ENCODE measurements at places on chromosomes 11 and 22.

- DNase-seq, result no peak
Observed at GRCh38 chr11:117582433-117582832, 214.6 kb downstream of the DSCAML1 start.

- DNase-seq, result no peak
Observed at GRCh38 chr11:108708173-108708572, 43.3 kb downstream of the DDX10 start.

- no peak for DNase-seq
Observed at GRCh38 chr11:94175535-94175934, 46.9 kb downstream of the PANX1 start.

DNA sequence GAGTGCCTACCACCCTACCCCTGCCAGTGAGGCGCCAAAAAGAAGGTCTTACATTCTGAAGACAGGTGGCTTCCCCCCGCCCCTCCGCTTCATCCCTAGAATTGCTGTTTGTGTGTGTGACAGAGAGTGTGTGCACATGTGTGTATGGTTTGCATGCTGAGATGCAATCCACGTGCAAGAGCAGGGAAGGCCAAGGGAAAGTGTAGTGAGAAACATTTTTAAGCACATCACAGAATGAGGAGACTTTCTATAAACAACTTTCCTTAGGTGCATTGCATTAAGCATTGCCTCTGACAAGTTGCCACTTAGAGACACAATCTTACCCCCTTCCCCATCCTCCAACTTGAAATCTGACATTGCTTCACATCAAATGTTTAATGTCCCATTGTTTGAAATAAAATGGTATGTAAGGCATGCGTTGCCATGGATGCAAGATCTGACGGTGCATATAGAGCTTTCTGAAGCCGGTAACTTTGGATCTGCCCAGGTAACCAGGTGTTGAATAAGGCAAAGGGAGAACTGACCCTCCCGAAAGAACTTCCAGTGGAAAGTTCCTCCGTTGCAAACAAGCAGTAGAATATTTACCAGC, 21.4 kb downstream of the FJX1 start:
- DNase-seq, result no peak

DNA sequence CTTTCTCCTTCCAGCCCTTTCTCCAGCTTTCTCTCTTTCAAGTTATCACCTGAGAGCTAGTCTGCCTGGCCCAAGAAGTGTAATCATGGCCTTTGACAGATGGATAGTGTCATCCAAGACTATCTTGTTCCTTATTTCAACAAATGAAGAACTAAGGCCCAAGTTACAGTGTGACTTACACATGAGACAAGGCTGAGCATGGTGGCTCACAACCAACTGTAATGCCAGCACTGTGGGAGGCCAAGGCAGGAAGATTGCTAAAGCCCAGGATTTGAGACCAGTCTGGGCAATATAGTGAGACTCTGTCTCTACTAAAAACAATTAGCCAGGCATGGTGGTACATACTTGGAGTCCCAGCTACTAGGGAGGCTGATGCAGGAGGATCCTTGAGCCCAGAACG, 3.7 kb upstream of the RANGAP1 start:
- no peak for DNase-seq

DNA sequence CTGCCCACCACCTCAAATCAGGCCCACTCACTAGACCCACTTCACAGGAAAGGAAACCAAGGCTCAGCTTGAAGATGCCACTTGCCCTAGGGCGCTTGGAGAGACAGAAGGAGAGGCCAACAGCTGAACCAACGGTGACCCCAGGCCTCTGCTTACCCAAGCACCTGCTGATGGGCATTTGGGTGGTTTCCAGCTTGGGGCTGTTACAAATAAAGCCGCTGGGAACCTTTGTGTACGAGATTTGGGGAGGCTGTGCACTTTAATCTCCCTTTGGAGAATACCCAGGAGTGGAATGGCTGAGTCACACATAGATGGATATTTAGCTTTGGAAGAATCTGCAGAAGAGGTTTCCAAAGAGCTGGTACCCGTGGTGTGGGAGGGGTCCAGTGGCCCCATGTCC, 50.9 kb upstream of the LINC01488 start:
- DNase-seq, result no peak

DNA sequence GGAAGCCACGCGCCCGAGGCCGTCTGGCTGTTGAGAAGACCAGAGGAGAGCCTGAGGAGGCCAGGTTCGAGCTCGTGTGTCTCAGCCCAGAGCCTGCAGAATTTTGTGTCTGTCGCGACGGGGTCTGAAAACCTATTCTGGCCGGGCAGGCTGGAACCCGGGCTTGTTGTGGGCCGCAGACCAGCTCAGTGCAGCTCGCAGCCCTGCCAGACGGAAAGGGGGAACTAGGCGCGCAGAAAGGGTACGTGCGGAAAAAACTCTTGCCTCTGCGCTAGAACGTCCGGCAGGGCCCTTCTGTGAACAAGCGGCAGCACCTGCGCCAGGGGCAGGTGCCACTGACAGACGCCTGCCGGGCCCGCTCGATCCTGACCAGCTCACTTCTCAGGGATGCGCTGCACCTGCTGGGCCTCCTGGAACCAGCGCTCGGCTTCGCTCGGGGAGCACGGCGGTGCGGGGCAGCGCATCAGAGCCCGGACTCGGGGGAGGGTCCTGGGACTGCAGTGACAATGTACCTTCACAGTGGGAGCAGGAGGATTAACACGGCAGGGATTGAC, 409.3 kb downstream of the BRD1 start:
- DNase-seq, result no peak

- no peak for DNase-seq
Observed at GRCh38 chr22:45649809-45650208, 21.8 kb upstream of the ATXN10 start.

DNA sequence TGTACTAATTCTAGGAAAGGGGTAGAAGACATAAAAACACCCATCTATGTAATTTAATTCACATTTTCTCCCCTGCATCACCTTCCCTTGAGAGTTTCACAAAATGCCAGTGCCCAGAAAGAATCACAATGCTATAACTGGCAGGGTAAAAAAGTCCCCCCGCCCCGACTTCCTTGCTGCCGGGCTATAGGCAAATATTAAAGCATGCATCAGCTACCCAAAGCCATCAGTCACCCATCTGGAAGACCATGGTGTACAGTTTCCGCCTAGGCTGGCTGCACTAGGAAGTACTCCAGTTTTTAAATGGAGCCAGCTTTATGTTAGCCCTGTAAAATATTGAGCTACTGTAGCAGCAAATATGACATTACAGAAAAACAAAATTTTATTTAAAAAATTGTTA, 67.8 kb downstream of the ST14 start:
- no peak for DNase-seq

DNA sequence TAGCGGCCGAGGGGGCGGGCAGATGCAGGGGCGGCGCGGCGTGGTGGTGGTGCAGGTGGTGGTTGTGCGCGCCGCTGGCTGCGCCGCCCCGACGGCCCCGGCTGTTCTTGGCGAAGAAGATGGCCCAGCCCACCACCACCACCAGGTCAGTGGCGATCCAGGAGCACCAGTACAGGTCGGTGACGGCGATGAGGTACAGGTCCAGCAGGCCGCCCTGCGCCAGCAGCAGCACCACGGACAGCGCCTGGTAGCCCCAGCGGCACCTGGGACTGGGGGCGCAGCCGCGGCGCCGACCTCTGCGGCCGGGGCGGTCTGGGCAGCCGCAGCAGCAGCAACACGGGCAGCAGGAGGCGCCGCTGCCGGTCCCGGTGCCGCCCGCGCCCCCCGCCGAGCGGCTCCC, 879 bp downstream of the TMEM121B start:
- DNase-seq, result peak; percentile 74

DNA sequence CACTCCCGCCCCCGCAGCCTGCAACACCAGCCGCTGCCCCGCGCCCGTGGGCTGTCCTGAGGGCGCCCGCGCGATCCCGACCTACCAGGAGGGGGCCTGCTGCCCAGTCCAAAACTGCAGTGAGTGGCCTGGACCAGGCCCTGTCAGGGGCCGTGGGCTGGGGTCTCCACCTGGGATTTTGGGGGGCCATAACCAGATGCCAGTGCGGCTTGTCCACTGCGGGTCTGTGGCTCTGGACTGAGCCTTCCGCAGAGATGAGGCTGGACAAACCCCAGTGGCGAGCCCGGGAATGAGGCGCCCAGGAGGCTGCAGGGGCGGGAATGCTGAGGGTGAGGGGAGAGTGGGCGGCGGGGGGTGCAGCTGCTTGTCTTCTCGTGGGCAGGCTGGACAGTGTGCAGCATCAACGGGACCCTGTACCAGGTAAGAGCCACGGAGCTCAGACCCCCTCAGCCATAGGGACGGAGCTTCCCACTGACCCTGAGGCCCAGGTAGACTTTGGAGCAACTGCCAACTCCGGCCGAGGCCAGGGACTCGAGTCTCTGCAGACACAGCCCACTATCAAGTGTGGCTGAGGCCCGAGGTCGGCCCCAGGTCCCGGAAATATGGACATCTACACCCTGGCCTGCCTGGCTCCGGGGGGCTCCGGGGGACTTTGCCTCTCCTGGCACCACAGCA, 24.8 kb upstream of the MUC5B start:
- no peak for DNase-seq

- no peak for DNase-seq
Observed at GRCh38 chr11:15379483-15379882, 264.8 kb downstream of the INSC start.

DNA sequence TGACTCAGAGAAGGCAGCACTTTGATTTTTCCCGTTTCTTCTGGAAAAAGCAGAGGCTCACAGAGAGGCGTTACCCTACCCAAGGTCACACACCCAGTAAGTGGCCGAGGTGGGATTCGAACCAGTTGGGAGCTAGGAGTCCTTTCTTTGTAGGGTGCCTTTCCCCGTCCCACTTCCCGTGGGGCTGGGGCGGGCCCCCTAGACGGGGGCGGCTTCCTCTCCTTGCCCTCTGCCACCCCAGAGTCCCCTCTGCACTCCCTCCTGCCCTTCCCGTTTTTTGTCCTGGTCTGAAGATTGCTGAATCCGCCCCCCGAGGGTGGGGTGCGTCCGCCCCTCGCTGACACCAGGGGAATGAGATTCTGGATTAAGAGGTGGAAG, 747 bp downstream of the TPCN2 start:
- peak; percentile 51 for DNase-seq

- DNase-seq, result no peak
Observed at GRCh38 chr11:100888836-100889235, 201.7 kb downstream of the ARHGAP42 start.

- no peak for DNase-seq
Observed at GRCh38 chr11:84224042-84224441, 937.9 kb upstream of the CCDC90B start.

GRCh38 chr11:117232911-117233409, 489 bp downstream of the RNF214 start:
- DNase-seq, result peak; percentile 37

GRCh38 chr22:23685205-23685784, 5.5 kb upstream of the RGL4 start:
- DNase-seq, result no peak
